ENCODE measurements at places on chromosomes 7 and 10.

DNA sequence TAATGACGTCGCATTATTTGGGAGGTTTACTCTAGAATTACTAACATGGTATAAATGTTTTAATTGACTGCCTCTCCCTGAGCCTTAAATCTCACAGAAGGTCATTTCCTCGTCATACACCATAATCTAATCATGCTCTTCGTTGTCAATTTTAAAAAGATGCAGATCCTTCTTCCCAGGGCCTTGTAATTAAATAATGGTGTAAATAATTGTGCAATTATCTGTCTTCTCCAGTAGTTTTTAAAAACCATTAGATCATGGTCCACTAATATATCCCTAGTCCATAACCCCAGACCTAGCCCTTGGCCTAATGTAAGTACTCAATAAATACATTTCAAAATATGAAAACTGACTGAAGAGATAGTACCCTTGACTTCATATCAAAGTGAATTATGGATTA lies 181.5 kb upstream of the GNAI1 start:
- no peak for DNase-seq

DNA sequence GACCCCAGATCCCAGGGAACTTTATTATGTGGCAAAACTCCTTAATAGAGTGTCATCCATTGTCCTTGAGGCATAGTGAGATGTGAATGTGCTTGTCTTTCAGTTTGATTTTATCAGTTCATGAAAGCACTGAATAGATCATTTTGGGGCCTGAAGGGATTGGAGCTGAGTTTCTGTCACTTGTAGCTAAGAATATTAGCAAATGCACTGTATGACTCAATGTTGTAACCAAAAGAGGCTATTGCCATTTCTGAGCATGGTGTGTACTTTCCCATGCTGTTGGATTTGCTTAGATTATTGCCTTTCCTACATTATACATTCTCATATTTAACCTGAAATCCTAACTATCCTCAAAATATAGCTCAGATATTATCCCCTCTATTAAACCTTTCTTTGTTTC lies 130.4 kb downstream of the PRKG1 start:
- DNase-seq = no peak

- DNase-seq = no peak
Measured at GRCh38 chr7:55140221-55140940, 121.6 kb downstream of the EGFR start.

DNA sequence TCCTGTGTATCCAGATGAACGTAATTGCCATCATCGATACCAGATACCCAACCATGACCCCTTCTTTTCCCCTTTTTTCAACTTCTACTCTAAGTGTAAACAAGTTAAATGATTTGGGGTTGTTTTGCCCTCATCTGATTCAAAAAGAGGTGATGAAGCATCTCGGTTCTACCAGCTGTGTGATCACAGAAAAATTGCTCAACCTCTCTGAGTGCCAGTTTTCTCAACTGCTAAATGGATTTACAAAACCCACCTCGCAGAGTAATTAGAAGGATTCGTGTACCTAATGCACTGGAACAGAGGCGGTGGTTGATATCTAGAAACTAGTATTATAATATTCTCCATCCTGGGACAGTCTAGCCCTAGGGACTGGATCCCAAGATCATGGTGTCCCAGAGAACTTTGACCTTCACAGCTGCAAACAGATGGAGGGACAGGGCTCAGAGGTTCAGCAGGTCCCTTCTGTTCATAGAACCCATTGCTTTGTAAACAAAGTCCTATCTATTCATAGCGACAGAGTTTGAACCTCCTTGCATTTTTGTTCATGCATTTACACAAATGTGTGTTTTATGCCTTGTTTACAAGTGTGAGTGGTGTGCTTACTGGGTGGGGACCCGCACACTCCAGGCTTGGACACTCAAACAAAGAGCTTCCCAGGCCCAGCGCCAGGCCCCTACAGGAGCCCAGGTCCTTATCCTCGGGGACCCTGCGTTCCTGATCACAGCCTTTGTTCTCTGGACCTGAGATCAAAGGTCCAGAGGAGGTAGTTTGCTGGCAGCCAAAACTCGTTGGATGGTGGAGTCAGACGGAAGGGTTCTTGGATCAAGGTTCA lies 46.4 kb downstream of the CALML3 start:
- DNase-seq = no peak

DNA sequence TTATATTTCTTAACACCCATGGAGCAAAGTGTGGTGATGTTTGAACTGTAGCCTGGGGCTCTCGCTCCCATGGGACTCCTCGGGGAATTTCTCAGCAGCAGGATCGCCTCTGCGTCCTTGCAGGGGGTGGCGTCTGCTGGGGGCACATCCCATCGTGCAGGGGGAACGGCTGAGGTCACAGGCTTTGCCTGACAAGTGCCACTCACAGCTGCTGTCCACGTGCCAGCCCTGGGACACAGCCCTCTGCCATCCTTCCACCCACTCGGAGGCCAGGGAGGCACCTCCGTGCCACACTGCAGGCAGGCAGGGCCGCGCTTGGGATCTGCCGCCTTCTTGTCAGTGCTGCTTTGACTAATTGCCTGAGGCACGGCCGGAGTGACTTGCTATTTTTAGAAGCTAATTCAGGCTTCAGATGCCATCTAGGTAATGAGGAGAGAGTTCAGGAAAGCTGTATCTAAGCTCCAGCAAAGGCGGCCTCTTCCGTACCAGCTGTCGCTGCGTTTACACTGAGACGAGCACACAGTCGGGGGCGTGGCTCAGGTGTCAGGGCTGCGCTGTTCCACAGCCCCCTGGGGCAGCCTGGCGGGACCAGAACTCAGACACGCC lies 45.7 kb downstream of the PITRM1 start:
- no peak for DNase-seq

DNA sequence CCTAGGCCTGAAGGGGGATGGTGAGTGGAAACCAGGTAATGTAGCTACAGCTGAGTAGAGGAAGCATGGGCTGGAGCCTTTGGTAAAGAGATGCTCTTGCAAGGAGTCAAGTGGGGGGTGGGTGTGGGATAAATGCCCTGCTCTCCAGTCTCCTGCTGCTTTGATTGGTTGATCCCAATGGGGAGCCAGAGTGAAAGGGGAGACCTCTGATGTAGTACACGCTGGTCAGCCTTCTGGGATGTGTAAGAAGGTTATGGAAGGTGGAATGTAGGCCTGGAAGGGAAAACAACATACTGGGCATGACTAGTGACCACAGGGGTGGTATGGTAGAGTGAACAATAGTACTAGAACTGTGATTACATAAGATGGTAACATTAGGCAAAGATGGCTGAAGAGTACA lies 44.3 kb downstream of the TET1 start:
- no peak for DNase-seq

- no peak for DNase-seq
Measured at GRCh38 chr7:157708919-157709295, 372.1 kb downstream of the DNAJB6 start.

- no peak for DNase-seq
Measured at GRCh38 chr10:48494073-48494472, 110.8 kb downstream of the ARHGAP22 start.

- no peak for DNase-seq
Measured at GRCh38 chr10:110057456-110057855, 49.7 kb downstream of the ADD3 start.

- DNase-seq = no peak
Measured at GRCh38 chr7:37411444-37412034, 37.1 kb downstream of the ELMO1 start.

- DNase-seq = no peak
Measured at GRCh38 chr10:52653263-52653909, 119.2 kb downstream of the MBL2 start.

- no peak for DNase-seq
Measured at GRCh38 chr10:15672469-15672868, 47.3 kb downstream of the ITGA8 start.

GRCh38 chr7:113730309-113730955 lies 188.4 kb downstream of the PPP1R3A start:
- DNase-seq = no peak

- DNase-seq = no peak
Measured at GRCh38 chr10:118835682-118836326, 81.0 kb upstream of the CACUL1 start.

GRCh38 chr10:90352288-90352687 lies 505.6 kb downstream of the HTR7 start:
- no peak for DNase-seq

DNA sequence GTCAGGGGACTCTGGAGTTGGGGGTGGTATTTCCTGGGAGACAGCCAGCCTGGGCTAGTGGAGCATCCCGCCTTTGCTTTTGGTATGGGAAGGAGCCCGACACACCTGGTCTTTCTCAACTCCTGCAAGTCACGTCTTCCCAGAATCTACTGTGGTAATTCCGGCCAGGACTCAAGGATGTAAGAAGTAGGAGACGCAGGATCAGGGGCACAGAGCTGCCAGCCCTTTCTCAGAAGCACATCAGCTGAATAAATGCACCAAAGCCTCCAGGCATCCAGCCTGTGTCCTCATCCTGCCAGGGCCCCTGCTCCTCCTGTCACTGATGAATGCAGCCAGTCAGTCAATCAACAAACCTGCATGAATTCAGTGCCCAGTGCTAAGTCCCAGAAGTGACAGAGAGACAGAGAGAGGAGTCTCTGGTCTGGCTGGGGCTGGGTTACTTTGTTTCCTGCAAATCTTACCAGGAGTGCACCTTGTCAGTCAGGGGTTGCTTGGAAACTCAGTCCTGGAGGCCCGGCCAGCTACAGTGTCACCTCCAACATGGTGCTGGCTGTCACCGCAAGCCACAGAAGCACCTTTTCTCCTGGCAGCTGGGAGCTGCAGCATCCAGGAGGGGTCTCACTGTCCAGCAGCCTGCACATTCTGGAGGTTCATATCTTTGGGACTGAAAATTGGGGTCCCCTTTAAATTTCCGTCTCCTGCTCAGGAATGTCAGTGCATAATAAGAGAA lies 101.8 kb downstream of the PTPRE start:
- no peak for DNase-seq

- no peak for DNase-seq
Measured at GRCh38 chr10:3951993-3952392, 167.0 kb upstream of the KLF6 start.

DNA sequence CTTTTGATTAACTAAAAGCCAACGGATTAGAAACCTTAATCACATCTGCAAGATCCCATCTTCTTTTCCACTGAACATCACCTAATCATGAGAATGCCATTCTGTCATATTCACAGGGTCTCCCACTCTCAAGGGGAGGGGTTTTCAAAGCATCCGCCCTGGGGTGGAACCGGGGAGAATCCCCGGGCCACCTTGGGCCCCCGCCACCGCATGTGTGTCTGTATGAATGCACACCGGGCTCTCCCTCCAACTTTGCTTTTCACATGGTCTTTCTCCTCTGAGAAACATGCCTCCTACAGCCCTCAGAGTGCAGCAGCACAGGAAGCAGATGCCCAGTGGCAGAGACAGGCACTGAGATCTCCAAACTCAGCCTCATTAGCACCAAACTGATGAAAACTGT lies 233.2 kb upstream of the PPP2R2D start:
- DNase-seq = no peak

GRCh38 chr7:85234730-85235129 lies 47.9 kb upstream of the SEMA3D start:
- DNase-seq = no peak

DNA sequence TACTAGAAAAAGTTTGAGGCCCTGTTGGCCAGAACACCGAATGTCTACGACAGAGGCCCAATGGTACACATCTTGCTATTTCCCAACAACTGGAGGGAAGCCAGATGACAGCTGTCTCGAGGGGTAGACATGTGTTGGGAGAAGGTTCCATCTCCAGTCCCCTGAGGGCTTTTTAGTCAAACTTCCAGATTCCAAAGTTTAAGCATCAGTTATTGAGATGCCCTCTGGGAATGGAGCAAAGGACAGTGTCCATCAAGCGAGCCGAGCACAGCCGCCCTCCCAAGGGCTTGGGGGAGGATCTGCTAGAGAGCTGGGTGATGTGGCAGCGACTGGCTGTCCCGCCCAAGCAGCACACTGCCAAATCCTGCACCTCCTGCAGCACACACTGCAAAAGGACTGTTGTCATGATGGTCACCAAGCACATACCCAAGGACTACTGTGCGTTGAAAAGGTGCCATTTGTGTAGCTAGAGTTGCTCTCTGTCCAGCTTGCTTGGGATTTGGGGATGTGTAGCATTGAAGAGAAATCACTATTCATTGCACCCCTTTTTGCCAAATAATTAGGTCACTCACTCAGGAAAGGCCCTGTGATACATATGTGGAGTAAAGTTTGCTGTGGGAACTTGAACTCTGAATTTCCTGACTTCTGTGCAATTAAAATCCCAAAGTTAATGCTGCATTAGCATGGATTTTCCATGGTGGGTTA lies 164.6 kb downstream of the TRIL start:
- no peak for DNase-seq

- no peak for DNase-seq
Measured at GRCh38 chr7:37988721-37989650, 68.5 kb downstream of the EPDR1 start.

DNA sequence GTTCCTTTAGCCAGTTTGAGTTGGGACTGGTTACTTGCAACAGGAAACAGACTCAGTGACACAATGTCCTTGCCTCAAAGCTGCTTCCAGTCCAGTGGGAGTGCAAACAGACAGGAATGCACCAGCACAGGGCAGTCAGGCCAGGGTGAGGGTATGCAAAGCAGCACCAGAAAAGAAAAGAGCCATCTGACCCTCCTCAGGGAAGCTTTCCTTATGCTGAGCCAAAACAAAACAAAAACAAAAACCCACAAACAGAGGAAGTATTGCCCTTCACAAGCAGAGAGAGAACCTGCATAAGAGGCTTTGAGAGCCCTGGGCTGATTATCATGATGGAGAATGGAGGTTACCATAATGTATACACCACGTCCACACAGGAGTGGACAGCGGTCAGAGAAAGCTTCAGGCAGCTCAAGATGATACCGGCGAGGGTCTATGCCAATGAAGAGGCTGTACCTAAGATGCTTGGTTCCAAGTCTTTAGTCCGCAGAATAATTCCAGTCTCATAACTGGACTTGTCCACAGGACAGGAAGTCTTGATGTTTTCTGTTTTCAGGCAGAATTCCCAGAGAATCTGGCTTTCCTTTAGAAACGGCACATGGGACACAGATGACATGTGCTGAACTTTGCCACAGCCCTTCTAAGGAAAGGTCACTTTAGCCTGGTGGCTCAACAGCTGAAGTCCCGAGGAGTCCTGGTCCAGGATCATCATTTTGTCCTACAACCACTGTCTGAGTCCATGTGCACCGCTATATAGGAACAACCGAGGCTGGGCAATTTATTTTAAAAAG lies 263.3 kb downstream of the TNS3 start:
- DNase-seq = no peak

DNA sequence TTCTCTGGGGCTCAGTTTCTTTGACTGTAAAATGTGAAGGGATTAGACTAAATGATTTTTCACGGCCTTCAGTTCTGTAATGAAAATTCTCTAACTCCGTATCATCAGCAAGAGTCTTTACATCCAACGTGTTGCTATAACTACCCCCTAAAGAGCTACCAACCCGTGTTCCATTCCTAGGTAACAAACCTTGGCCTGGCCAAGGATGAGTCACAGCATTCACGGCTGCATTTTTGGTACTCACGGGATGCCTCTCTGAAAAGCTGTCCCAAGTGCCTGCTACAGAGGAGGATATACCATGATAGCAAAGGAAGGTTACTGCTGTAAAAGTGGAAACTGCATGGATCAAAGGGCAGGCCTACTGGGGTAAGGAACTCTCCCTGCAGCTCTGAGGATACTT lies 5.9 kb downstream of the LRRC4 start:
- no peak for DNase-seq

GRCh38 chr7:70189776-70190175 lies 591.5 kb downstream of the AUTS2 start:
- no peak for DNase-seq

- no peak for DNase-seq
Measured at GRCh38 chr10:118990326-118990725, 39.2 kb upstream of the NANOS1 start.

Measured in effector memory CD4-positive, alpha-beta T cell (primary cell).